Sigmoid colon (tissue), 7 donors: ENCODE measurements at places on chromosomes 16 and 17.

- no peak for DNase-seq
Measured at GRCh38 chr17:80526116-80526910, 18.3 kb upstream of the RPTOR start.

DNA sequence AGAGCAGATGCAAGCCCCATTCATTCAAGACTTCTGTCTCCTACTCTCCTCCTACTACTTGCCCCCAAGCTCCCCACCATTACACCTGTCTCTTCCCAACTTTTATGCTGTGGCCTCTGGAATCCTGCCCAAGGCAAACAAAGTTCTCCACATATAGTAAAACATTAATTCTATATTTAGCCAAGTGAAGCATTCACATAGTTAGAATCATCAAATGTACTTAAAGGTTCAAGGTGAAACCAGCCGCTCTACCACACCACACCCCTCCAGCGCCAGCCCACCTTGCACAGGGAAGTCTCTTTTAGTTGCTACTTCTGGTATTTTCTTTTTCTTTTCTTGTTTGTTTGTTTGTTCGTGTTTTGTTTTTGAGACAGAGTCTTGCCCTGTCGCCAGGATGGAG is 25.4 kb upstream of the GUCY2D start:
- peak; percentile 43 for DNase-seq

DNA sequence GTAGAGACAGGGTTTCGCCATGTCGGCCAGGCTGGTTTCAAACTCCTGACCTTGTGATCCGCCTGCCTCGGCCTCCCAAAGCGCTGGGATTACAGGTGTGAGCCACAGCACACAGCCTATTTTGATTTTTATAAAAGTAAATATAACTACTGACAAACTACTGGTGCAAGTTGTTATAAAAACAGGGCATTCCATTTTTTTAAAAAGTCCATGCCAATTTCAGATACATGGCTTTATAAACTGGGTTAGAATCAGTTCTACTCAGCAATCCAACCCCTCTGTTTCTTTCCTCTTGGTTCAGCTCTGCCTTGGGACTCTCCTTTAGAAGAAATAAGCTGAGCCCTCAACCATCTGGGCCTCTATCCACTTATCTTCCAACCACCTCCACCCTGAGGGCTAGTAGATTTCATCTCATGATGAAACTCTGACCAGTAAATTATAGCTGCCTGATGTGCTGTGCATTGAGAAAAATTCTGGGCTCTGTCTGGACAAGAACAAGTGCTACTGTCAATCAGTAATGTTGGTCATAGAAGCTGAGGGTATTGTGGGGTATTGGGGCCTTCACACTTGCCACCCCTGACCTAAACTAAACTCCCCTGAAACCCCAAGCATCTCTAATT is 10.2 kb downstream of the RANBP10 start:
- no peak for DNase-seq

DNA sequence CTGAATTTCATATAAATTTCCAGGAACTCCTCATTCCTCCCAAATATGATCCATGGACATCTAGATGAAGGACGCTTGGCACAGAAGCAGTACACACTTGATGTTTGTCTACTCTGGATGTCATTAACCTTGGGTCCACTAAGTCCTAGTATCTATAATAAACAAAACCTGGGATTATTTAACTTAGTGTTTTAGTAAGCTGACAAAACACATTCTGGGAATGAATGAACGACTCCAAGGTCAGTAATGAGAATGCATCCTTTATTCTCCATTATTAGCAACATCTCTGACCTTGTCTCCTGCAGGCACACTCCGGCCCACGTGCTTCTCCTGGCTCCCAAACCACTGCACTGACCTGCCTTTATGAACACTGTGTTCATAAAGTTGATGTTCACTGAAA is 24.1 kb upstream of the CDYL2 start:
- DNase-seq = no peak

DNA sequence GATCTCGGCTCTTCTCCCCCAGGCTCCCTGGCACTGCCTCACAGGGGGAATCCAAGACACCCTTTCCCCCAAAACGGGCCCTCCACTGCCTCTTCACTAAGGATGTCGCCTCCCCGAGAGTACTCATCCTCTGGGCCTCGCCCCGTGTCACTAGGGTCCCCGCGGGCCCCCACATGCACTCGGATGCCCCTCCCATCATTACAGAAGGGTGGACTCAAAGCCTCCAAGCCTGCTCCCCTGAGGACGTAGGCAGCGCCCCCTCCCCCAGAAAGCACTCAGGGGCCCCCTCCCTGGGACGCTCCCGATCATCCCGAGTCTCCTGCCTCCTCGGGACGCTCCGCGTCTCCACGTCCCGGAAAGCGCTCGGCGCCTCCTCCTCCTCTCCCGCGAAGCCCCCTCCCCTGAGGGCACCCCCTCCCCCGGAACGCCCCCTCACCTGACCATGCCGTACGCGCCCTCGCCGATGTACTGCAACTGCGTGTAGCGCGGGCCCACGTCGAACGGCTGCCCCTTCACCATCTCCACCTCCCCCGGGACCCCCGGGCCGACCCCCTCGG is 338 bp downstream of the MAPK3 start:
- DNase-seq = no peak

DNA sequence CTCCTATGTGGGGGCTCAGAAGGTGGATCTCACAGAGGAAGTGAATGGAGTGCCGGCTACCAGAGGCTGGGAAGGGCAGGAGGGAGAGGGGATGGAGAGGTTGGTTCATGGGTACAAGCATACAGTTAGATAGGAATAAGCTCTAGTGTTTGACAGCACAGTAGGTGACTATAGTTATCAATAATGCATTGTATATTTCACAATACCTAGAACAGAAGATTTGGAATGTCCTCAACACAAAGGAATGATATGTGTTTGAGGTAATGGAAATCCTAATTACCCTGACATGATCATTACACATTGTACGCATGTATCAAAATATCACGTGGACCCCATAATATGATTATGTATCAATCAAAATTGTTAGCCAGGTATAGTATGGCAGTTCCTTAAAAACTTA is 38.9 kb upstream of the MED9 start:
- DNase-seq = no peak
